Left kidney (tissue), 8 donors: ENCODE measurements at places on chromosomes 1 and 21.

GRCh38 chr21:34795548-34796180 lies 126.9 kb downstream of the CLIC6 start:
- DNase-seq: no peak

GRCh38 chr21:45525153-45525909 lies 16.9 kb downstream of the SLC19A1 start:
- DNase-seq: no peak

GRCh38 chr1:92210701-92211100 lies 7.0 kb upstream of the C1orf146 start:
- DNase-seq: no peak

DNA sequence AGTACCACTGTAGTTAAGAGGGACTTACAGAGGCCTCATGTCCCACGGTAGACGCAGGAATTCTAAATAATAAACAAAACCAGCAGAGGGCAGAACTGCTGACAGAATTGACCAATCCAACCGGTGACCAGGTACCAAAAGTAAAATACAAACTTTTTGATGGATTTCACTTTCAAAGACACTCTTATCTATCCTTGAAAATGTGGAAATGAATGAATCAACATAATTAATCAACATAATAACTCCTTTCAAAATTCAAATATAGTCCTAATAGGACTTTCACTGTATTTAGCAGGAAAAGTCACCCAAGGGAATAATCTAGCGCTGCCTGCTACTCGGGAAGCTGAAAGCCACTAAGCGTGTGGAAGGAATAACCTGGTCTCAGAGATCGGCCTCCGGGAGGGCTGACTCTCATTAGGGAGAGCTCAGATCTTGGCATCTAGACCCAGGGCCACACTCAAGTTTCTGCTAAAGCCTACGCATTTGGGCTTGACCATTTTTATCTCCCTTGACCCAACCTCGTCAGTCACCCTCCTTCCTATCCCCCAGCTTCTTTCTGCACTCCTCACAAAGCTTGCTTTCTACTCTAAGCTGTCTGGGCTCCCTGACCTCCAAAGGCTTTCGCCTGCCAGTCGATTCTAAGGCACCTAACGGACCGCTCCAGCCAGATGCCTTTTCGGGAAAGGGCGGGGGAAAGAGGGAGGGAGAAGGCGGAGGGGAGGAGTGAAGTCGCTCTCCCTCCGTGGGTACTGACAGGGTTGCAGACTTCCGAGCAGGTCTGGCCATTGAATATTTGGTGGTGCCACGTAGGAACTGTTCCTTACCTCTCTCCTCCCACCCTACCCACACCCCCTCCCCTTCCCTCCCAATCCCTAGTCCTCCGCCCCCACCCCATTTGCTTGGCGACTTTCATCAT lies 1.6 kb downstream of the COL11A1 start:
- peak; percentile 55 for DNase-seq

DNA sequence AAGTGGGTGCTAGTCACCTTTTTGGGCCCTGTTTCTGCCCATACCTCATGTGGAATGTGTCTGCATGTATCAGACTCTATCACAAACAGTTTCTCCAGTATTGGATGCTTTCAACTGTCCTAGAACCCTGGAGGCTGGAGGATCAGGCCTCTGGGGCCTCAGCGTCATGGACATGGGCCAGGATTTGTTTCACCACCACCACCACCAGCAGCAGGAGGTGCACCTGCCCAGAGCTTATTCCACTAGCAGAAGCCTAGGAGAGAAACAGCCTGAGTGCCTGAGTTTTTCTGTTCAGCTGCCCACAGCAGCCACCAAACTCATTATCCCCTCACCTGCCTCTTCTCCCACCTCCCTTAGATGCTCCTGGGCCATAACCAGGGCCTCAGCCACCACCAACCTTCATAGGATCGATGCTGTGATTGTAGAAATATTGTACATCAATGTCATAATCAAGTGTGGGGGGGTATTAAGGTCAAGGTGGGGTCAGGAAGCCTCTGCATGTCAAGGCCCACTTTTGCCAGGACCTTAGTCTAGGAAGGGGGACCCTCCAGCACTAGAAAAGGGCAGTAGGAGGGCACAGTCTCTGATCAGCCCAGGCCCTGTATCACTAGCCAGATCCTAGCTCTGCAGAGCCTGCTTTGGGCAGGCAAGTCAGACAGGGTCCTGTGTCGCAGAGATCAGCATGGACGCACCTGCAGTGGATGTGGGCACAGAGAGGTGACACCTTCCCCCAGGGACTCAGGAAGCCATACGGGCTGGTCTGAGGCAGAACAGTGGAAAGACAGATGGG lies 9.3 kb downstream of the DMAP1 start:
- DNase-seq: no peak

DNA sequence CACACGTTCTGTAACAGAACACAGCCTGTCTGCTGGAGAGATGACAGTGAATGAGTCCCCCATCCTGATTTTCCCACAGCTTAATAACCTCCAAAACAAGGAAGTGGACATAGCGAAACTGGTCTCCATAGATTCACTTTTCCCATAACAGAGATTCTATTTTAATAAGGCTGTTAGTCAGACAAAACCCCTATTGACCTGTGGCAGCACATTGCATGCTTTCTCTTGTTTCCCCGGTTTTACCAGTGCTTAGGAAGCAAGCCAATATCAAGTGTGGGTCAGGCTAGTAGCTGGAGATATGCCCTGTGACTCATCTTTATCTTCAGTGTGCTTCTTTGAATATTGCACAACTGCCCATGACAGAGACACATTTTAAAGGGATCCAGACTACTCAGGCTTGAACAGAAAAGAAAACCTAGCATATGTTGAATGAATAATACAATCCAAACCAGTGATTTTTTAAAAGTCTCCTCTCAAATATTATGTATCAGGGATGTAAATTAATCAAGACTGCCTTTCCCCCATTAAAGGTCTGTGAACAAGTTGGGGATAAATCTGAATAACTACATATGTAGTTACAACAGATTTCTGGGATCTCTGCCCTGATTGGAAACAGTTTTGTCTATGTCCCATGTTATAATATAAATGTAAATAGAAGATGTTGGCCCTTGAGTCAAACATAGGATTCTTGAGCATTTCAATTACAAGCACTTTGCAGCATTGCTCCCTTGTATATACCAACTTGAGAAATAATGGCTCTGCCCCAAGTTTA lies 11.9 kb upstream of the CLDN8 start:
- no peak for DNase-seq
